CD14-positive monocyte (primary cell): ENCODE measurements at places on chromosomes 13 and 19. TPM values are rescaled to one million over a fixed set of nuclear protein-coding genes. Genes with fewer than 3 reads are reported as not detected.

- H3K27ac ChIP-seq = no peak overlapping the region
- H3K4me3 ChIP-seq = no peak overlapping the region
- no peaks in the 10 kb centered on the region for H3K36me3 ChIP-seq
Observed at GRCh38 chr19:10000171-10000826, 10.0 kb downstream of the COL5A3 start.

GRCh38 chr13:51249770-51250741, 27.9 kb downstream of the FAM124A start:
- H3K4me3 ChIP-seq = no peak overlapping the region
- H3K36me3 ChIP-seq = no peaks in the 10 kb centered on the region
- DNase-seq = no peak
- no peak overlapping the region for H3K27ac ChIP-seq

GRCh38 chr13:41313117-41313516, 2.0 kb downstream of the NAA16 start:
- H3K4me3 ChIP-seq = no peak overlapping the region
- no peaks in the 10 kb centered on the region for H3K27me3 ChIP-seq
- H3K27ac ChIP-seq = peak overlapping the region; percentile 18
- no peak for DNase-seq

Gene GNG7
- 1.6 TPM for polyA plus RNA-seq

DNA sequence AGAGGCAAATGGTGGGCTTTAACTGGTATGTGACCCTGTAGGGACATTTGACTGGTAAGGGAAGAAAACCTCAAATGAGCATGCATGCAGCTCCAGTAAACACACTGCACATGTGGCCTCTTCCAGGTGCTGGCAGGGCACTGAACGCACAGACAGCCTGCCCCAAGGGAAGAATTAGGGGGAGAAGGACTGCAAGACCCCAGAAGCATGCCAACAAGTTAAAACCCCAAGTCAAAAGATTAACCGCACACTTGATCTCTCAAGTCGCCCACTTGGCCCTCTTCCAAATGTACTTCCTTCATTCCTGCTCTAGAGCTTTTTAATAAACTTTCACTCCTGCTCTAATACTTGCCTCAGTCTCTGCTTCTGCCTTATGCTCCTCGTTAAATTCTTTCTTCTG, 46.9 kb upstream of the SLITRK1 start:
- H3K4me3 ChIP-seq = no peak overlapping the region
- no peak for DNase-seq
- no peaks in the 10 kb centered on the region for H3K27me3 ChIP-seq
- no peaks in the 10 kb centered on the region for H3K36me3 ChIP-seq

DNA sequence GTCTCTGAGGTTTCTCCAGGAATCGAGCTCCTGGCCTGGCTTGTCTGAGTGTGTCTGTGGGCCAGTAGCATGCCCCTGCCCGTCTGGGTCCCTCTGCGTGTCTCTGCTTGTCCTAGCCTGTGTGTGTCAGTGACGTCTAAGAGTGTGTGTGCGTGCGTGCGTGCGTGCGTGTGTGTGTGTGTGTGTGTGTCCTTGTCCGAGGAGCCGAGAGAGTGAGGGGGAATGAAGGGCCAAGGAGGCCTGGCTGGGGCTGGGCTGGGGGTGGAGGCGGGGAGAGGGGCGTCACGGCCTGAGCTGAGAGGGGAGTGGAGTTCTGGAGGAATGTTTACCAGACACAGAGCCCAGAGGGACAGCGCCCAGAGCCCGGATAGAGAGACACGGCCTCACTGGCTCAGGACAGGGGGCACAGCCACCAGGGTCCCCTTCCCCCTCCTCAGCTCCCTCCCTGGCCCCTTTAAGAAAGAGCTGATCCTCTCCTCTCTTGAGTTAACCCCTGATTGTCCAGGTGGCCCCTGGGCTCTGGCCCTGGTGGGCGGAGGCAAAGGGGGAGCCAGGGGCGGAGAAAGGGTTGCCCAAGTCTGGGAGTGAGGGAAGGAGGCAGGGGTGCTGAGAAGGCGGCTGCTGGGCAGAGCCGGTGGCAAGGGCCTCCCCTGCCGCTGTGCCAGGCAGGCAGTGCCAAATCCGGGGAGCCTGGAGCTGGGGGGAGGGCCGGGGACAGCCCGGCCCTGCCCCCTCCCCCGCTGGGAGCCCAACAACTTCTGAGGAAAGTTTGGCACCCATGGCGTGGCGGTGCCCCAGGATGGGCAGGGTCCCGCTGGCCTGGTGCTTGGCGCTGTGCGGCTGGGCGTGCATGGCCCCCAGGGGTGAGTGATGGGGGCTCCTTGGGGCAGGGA, at the start of gene AXL:
Gene AXL, plus strand, starts transcription at position 609 of the 893 bp plus-strand sequence. Its CDS starts 170 bp downstream, at position 779.
- H3K4me3 ChIP-seq = no peak within 1 kb of the TSS
- H3K27me3 ChIP-seq = no peaks in the 10 kb centered on the region
- H3K36me3 ChIP-seq = no peaks in the 10 kb centered on the region
- no peak within 1 kb of the TSS for H3K27ac ChIP-seq
- DNase-seq = peak; percentile 56
- peaks cover 15% of the 10 kb centered on the region for H3K4me1 ChIP-seq

DNA sequence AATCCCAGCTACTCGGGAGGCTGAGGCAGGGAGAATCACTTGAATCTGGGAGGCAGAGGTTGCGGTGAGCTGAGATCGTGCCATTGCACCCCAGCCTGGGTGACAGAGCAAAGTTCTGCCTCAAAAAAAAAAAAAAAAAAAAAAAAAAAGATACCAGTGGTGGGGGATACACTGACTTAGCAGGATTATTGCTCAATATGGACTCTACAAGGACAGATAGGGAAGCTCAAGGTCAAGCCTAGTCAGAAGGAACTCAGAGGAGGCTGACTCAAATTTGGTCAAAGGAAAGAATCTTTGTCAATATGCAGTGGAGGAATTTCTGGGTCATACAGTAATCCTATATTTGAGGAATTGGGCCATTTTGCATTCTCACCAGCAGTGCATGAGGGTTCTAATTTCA, 6.7 kb upstream of the DIAPH3 start:
- no peaks in the 10 kb centered on the region for H3K4me1 ChIP-seq
- no peaks in the 10 kb centered on the region for H3K27me3 ChIP-seq
- H3K36me3 ChIP-seq = no peaks in the 10 kb centered on the region
- H3K4me3 ChIP-seq = no peak overlapping the region
- DNase-seq = no peak

Gene ZNF773
- polyA plus RNA-seq = 0.87 TPM

- H3K36me3 ChIP-seq = no peaks in the 10 kb centered on the region
- H3K27me3 ChIP-seq = no peaks in the 10 kb centered on the region
- no peaks in the 10 kb centered on the region for H3K4me1 ChIP-seq
- H3K4me3 ChIP-seq = no peak overlapping the region
- no peak for DNase-seq
Observed at GRCh38 chr13:25857830-25858229, 194.0 kb downstream of the SHISA2 start.

Gene CYP2A6
- polyA plus RNA-seq = not detected

- no peak for DNase-seq
- H3K36me3 ChIP-seq = no peaks in the 10 kb centered on the region
- H3K27me3 ChIP-seq = peaks cover 61% of the 10 kb centered on the region
- no peak overlapping the region for H3K27ac ChIP-seq
- H3K4me1 ChIP-seq = peaks cover 28% of the 10 kb centered on the region
Observed at GRCh38 chr19:53882391-53883050, 524 bp downstream of the PRKCG start.

- no peaks in the 10 kb centered on the region for H3K36me3 ChIP-seq
- H3K4me3 ChIP-seq = no peak overlapping the region
- H3K27ac ChIP-seq = no peak overlapping the region
- no peak for DNase-seq
Observed at GRCh38 chr19:51194527-51195315, 30.2 kb upstream of the CD33 start.

DNA sequence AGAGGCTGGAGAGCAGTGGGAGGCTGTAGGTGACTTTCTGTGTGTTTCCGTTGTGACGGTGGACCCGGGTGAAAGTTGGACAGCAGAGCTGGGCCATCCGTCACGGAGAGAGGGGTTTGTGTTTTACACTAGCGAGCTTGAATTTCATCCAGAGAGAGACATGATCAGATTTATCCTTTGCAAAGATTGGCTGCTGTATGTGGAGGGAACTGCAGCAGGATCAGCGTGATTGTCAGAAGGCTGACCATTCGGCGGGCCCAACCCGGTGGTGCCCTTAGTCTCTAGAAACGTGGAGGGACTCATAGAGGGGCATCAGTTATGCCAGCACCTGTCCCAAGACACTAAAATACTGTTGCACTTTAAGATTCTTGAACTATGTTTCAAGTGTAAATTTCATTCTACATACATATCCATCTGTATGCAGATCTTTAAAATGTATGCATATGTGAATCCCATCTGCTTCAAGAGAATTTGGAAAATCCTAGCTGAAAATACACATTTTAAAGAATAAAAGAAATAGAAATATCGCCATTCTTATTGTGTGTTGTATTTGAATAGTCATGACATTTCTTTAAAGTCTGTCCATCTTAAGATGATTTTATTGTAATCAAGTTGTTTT, 7.0 kb downstream of the FAM124A start:
- no peaks in the 10 kb centered on the region for H3K27me3 ChIP-seq
- H3K4me3 ChIP-seq = no peak overlapping the region
- DNase-seq = no peak

Gene LILRA6
- polyA plus RNA-seq = 143 TPM

DNA sequence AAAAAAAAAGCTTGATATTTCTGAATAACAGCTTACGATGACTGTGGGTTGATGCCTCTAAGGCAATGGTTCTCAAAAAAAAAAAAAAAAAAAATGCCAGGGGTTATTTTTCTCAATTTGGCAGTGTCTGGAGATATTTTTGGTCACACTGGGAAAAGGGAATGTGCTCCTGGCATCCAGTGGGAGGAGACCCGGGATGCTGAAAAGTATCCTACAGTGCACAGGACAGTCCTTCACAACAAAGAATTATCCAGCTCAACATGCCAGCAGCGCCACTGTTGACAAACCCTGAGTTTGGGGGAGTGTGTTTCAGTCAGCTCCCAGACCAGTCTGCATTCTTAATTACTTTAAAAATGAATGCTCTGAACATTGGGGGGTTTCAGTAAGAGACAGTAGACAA, 54.5 kb downstream of the FLT3 start:
- no peak overlapping the region for H3K27ac ChIP-seq
- no peaks in the 10 kb centered on the region for H3K27me3 ChIP-seq
- DNase-seq = no peak
- H3K4me3 ChIP-seq = no peak overlapping the region
- peaks cover 34% of the 10 kb centered on the region for H3K4me1 ChIP-seq

DNA sequence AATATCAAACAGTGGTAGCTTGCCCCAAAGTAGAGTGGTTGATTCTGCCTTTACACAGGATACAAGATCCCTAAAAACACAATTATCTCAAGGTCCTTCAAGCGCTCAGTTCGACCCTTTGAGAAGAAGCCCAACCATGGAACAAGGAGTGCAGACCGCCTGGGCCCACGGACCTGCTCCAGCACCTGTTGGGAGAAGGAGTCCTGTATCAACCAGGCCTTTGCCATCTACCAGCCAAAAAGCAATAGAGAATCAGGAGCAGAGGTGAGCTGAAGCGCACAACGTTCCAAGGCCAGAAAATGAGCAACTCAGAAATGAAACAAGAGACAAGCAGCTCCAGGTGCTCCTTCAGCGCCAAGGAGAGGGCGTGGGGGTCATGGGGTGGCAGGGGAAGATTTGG, 6.3 kb upstream of the LILRB3 start:
- no peak for DNase-seq
- H3K27me3 ChIP-seq = peaks cover 7% of the 10 kb centered on the region
- no peak overlapping the region for H3K4me3 ChIP-seq
- no peaks in the 10 kb centered on the region for H3K36me3 ChIP-seq
- peaks cover 13% of the 10 kb centered on the region for H3K4me1 ChIP-seq

Gene ZNF230
- polyA plus RNA-seq = 1.0 TPM
